ENCODE measurements at places on chromosomes 4 and X. TPM values are rescaled to one million over a fixed set of nuclear protein-coding genes. Genes with fewer than 3 reads are reported as not detected.
A peak's percentile ranks its signal among the peaks of the same experiment; 100 is the strongest.

Gene FRAS1
- total RNA-seq = 0.06 TPM

Gene STBD1
- not detected for total RNA-seq

- no peak overlapping the region for H3K27ac ChIP-seq
- H3K4me3 ChIP-seq = no peak overlapping the region
- DNase-seq = no peak
- H3K4me1 ChIP-seq = no peaks in the 10 kb centered on the region
- no peaks in the 10 kb centered on the region for H3K27me3 ChIP-seq
- no peaks in the 10 kb centered on the region for H3K36me3 ChIP-seq
These were observed 83.8 kb downstream of the DOCK11 start for GRCh38 chrX:118579417-118579816.

GRCh38 chr4:121792966-121793365 lies 8.2 kb upstream of the EXOSC9 start:
- H3K4me3 ChIP-seq = no peak overlapping the region
- H3K27me3 ChIP-seq = no peaks in the 10 kb centered on the region
- H3K27ac ChIP-seq = no peak overlapping the region
- no peak for DNase-seq
- no peaks in the 10 kb centered on the region for H3K36me3 ChIP-seq

DNA sequence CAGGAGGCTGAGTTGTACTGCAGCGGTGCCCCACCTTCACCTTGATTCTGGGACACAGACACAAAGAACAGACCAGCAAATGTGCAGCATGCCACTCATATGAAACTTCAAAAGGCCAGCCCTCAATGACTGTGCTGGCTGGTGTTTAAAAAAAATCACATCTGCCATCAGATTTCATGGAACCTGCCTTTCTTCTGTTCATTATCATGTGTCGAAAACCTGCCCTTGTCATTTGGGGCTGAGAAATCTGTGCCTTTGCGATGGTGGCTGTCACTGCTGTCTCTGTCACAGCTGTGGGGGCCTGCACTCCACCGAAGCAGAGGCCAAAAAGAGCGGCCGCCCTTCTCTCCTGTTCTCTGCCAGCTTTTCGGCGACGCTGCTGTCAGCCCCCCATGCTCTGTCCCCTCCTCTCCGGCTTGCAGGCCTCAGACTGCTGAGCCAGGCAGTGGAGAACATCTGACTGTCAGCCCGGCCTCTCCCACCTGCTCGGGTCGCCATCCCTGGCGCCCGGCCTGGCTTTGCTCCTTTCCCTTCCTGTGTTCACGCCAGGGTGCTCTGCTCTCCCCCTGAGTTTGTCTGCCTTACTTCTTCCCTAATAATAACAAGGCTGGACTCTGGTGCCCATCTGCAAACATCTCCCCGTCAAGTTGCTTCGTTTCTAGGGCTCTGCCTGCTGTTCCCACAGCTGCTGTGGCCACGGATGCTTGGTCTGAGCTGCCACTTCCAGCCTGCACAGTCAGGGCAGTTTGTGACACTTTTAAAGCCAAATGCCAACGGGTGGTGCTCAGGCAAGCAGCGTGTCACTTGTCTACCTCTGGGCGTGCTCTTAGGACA lies 355.2 kb downstream of the UNC5C start:
- H3K4me1 ChIP-seq = no peaks in the 10 kb centered on the region
- DNase-seq = no peak
- no peak overlapping the region for H3K27ac ChIP-seq
- H3K27me3 ChIP-seq = no peaks in the 10 kb centered on the region
- no peak overlapping the region for H3K4me3 ChIP-seq
- no peaks in the 10 kb centered on the region for H3K36me3 ChIP-seq

GRCh38 chr4:145293658-145294057 lies 113.3 kb upstream of the OTUD4 start:
- no peak overlapping the region for H3K27ac ChIP-seq
- no peaks in the 10 kb centered on the region for H3K27me3 ChIP-seq
- H3K4me3 ChIP-seq = no peak overlapping the region
- no peak for DNase-seq

DNA sequence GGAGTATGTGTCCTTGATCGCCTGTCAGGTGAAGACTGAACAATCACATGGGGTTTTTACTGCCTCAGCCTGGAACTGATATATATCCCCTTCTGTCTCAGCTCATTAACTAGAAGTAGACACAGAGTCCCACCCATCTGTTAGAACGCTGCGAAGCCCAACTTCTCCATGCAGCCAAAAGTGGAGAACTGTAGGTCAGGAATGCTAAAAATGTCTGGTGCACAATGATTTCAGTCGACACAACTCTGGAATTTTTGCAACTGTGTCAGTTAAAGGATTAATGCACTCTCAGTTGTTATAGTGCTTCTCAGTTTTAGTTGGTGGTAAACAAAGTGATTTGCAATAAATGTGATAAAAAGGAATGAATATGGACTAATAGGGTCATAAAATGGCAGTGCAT lies 287.2 kb downstream of the INPP4B start:
- no peak overlapping the region for H3K27ac ChIP-seq
- no peak overlapping the region for H3K4me3 ChIP-seq
- no peaks in the 10 kb centered on the region for H3K36me3 ChIP-seq
- H3K4me1 ChIP-seq = no peaks in the 10 kb centered on the region

DNA sequence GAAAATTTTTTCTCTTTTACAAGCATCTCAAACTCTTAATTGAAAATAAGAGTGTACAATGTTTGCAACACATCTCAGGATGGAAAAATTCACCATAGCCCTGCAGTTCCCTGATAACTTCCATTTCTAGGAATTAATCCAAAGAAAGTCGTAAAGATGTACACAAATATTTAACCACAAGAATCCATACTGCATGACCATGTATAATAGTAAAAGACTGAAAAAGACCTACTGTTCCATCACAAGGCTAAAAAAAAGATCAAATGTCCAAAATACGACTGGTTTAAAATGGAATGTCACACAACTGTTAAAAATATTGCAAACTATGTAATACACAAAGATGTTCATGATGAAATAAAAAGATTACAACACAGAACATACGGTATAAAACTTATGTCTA lies 32.1 kb downstream of the HUWE1 start:
- H3K27me3 ChIP-seq = no peaks in the 10 kb centered on the region
- no peak overlapping the region for H3K4me3 ChIP-seq
- H3K4me1 ChIP-seq = no peaks in the 10 kb centered on the region
- DNase-seq = no peak
- H3K27ac ChIP-seq = no peak overlapping the region
- peaks cover 25% of the 10 kb centered on the region for H3K36me3 ChIP-seq

DNA sequence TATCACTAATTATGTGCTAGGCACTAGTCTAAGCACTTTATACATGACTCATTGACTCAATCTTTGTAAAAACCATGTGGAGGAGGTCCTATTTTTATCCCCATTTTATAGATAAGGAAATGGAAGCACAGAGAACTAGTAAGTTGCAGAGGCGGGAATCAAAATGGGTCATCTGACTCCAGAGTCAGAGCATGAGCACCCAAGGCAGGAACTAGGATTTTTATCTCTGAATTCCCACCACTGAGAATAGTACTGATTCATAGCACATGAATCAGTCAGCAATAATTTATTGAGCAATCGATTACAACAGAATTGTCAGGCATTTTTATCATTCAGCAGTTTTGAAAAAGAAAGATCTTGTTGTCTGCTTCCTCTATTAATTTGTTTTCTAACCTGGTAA lies 19.3 kb downstream of the SCARB2 start:
- peak; percentile 6 for DNase-seq
- peaks cover 15% of the 10 kb centered on the region for H3K4me1 ChIP-seq
- H3K4me3 ChIP-seq = no peak overlapping the region
- H3K27ac ChIP-seq = no peak overlapping the region

DNA sequence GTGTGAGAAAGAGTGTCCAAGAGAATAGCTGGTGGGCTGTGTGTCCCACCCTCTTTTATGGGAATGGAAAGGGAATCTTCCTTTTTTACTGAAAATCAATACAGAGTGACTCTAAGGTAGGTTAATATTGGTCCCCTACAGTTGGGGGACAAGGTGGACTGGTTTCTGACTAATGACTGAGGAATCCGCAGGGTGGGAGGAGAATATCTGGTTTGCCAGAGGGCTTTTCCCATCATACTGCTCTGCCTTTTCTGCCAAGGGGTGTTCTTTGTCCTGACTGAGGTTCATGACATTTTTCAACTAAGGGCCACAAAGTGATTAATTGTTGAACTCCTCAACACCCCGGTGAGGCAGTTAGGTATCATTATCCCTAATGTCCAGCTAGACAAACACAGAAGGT lies 261.6 kb downstream of the SPATA18 start:
- no peak overlapping the region for H3K4me3 ChIP-seq
- no peak for DNase-seq
- H3K4me1 ChIP-seq = peaks cover 4% of the 10 kb centered on the region
- H3K27ac ChIP-seq = no peak overlapping the region
- H3K27me3 ChIP-seq = no peaks in the 10 kb centered on the region

DNA sequence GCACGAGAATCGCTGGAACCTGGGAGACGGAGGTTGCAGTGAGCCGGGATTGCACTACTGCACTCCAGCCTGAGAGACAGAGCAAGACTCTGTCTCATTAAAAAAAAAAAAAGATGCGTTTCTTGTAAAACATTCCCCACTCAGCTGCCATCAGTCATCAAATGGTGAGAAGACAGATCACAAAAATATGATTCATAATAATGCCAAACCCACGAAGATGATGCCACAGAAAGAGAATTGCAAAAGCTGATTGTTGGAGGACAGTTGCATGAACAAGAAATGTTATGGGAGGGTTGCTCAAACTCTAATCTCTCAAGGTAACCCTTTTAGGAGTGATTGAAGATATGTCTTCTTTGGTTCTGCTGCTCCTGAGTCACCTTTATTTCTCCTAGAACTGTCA lies 21.4 kb upstream of the SMIM14 start:
- DNase-seq = no peak
- no peaks in the 10 kb centered on the region for H3K36me3 ChIP-seq
- no peak overlapping the region for H3K4me3 ChIP-seq
- no peaks in the 10 kb centered on the region for H3K4me1 ChIP-seq
- no peak overlapping the region for H3K27ac ChIP-seq
- no peaks in the 10 kb centered on the region for H3K27me3 ChIP-seq

GRCh38 chrX:47748576-47748975 lies 88.1 kb upstream of the ZNF81 start:
- H3K4me3 ChIP-seq = no peak overlapping the region
- no peak overlapping the region for H3K27ac ChIP-seq
- no peaks in the 10 kb centered on the region for H3K36me3 ChIP-seq
- H3K4me1 ChIP-seq = peaks cover 4% of the 10 kb centered on the region
